ENCODE measurements at places on chromosomes 4 and X. TPM values are rescaled to one million over a fixed set of nuclear protein-coding genes. Genes with fewer than 3 reads are reported as not detected.

The ZNF674 gene
- 1.9 TPM for total RNA-seq

The TMPRSS11D gene
- total RNA-seq: not detected

DNA sequence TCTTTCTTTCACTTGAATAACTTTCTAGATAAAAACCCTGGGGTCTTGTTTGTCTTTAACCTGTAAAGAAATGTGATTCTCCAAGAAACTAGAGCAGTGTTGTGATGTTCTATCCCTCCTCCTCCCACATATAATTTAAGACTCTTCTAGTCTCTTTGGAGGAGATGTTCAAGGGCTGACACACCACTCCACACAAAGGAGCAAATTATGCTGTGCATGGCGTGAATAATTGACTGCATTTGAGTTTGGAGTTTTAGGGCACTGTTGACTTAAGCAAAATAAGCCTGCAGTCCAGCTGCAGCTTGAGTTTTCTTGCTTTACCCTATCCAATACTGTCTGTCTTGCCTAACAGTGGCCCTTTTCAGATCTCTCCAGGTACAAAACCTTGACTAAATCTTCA is 119.7 kb downstream of the CHRDL1 start:
- H3K27me3 ChIP-seq: no peaks in the 10 kb centered on the region
- H3K27ac ChIP-seq: no peak overlapping the region
- no peaks in the 10 kb centered on the region for H3K36me3 ChIP-seq
- no peaks in the 10 kb centered on the region for H3K4me1 ChIP-seq

The CENPVL3 gene
- total RNA-seq: not detected

DNA sequence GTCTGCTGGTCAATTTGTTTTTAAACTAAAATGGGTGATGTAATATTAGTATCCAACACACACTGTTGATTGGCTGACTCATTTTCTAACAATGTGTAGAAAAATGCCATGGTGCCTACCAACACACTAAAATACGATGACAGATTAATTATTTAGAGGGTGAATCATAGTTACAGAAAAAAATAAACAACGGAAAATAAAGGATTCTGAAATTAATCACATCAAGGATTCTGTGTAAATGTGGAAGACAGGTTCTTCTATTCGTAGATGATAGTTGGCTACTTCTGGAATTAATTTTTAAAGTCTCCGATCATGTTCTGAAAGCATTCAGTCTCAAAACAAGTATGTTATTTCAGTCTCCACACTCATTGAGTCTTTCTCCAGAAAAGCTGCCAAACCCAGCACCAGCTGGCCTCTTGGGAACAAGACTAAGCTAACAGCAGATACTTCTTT is 8.2 kb upstream of the IQCM start:
- H3K27ac ChIP-seq: no peak overlapping the region
- no peaks in the 10 kb centered on the region for H3K27me3 ChIP-seq
- H3K4me1 ChIP-seq: no peaks in the 10 kb centered on the region
- H3K36me3 ChIP-seq: no peaks in the 10 kb centered on the region
- no peak for DNase-seq

DNA sequence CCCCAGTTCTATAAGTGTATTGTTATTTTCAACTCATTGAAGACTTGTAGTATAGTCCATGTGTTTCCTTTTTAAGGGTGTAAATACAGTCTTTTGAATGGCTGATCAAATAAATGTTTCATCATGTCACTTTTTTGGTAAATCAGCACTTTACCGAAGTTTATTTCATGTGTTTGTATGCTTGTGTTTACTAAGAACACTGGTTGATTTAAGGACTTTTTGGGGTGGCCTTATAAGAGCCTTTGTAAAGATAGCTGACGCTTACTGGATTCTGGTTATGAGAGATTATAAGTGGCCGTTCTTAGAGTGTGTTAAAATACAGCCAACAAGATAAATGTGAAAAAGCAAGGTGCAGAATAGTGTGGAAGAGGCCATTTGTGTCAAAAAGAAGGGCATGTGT is 2.6 kb downstream of the UBE2K start:
- peak overlapping the region; percentile 99 for H3K4me3 ChIP-seq
- peaks cover 10% of the 10 kb centered on the region for H3K36me3 ChIP-seq
- DNase-seq: no peak
- no peaks in the 10 kb centered on the region for H3K27me3 ChIP-seq

Data from CD4-positive, alpha-beta T cell (primary cell).